T-helper 17 cell (primary cell): ENCODE measurements at places on chromosomes 4 and X.
A peak's percentile ranks its signal among the peaks of the same experiment; 100 is the strongest.

DNA sequence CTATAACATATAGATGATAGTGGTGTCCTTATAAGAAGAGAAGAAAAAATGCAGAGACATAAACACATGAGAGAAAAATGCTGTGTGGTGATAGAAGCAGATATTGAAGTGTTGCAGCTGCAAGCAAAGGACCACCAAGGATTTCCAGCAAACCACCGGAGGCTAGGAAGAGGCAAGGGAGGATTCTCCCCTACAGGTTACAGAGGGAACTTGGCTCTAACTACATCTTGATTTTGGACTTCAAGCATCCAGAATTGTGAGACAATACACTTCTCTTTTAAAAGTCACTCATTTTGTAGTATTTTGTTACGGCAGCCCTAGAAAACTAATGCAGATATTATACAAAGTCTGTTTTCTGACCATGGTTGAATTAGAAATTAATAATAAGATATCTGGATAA lies 30.4 kb upstream of the CHRDL1 start:
- DNase-seq = no peak

- no peak for DNase-seq
These were observed 201.0 kb upstream of the STK26 start for GRCh38 chrX:131821945-131822622.

DNA sequence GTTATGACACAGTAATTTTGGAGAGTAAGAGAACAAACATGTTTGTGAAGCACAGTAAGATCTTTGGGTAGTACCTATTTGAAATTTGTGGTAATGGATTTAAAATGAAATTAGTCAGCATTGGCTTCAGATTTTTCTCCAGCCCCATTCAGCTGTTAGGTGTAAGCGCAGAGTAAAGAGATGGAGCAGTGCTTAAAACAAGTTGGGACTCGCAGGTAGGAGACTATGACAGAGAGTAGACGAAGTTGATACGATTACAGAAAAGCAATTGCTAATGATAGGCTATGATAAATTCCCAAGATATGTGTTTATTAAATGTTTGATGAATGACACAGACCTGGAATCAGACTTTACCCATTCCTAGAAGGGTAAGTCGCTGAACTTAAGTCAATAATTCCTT lies 72.6 kb downstream of the CHIC2 start:
- DNase-seq = no peak

DNA sequence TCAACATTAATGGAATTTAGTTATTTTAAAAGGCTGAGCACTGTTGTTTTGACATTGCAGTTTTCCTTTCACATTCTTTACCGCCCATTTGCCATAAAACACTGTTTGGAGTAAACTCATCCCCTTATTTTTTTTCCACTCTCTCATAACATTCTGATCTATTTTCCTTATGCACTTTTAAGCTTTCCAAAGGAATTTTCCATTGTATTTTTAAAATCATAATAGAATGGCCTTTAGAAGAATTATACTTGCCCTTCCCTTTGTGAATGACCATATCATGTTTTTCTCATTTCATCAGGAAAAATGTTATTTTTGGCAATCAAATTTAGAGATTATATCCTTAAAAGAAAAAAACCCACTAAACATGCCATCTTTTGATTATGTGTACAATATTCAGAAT lies 1074.2 kb downstream of the STIM2 start:
- DNase-seq = no peak

GRCh38 chr4:102387552-102388150 lies 42.4 kb upstream of the SLC39A8 start:
- no peak for DNase-seq

- no peak for DNase-seq
These were observed 36.9 kb upstream of the PROM1 start for GRCh38 chr4:16120720-16121119.

- DNase-seq = no peak
These were observed 37.5 kb downstream of the PNPLA4 start for GRCh38 chrX:7889680-7890079.

DNA sequence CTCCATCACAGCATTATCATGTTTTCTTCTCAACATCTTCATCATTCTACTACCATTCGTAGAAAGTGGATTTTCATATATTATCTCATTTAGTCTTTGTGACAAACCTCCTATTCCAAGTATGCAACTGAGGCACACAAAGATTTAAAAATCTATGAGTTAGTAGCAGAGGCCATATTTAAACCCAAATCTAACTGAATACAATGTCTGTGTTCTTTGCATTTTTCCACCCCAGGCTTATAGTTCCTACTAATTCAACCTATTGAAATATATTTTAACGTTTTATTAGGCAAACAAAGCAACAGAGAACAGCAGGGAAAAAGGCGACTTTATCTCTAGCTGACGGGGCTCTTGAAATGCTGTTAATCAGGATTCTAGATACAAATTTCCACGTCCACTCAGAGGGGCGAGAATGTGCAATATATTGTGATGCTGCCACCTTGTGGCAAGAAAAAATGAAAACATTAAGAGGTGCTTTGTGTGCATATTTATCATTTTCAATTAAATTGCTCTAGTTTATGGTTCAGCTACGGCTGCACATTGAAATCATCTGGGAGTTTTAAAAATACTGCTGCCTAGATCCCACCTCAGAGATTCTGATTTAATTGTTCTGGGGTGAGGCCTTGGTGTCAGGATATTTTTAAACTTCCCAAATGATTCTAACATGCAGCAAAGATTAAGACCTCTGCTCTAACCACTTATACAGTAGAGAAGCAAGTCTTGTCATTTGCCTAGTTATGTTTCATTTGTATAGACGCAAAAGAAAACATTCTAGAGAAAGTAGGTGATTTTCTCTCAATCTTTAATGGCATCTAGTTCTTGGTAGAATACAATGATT lies 315.9 kb downstream of the MAPK10 start:
- DNase-seq = no peak

DNA sequence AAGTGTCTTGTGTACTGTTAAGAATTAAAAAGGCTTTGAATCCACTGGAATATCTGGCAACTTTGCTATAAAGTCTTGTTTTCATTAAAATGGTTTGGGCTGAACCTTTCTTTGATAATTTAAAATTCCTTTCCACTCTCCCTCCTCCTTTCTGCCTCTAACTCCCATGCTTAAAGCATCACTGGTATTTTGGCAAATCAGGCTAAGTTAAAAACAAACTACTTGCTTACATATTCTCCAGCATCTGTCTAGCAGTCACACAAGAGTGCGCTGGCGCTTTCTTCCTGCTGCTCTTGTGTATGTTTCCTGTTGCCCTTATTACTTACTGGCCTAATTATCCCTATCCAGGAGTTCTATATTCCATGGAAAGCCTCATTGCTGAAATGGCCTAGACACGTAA lies 136.6 kb downstream of the VEGFC start:
- DNase-seq = no peak

DNA sequence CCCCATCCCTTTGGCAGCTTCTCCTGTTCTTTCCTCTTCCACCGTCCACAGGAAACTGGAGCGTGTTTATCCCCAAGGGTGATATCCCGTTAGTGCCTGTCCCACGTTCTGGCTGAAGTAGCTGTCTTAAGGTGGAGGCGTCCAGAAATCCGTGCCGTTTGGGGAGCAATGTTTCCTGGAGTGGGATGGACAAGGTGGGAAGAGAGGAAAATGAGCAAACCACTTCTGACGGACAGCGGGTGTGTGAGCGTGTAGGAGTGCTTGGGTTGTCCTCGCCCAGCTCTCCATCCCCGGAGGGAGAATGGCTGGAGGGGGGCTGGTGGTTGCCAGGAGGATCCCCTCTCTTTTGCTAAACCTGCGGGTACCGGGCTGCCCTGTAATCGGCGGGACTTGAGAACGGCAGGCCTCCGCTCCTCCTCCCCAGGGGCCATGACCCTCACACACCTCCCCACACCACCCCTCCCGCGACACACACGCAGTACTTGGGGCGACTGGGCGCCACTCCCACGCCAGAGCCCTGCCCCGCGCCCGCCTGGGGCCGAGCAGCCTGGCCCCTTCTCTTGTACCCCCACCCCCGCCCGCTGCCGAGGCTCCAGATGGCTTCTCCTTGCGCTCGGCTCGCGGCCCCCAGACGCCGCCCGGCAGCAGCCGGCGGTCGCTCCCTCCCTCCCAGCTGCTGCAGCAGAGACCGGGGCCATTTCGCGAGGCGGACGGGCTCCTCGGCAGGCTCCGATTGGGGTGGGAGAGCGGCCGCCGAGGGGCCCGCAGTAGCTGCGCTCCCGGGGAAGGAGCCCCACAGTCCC lies 13.9 kb upstream of the PRDM8 start:
- peak; percentile 25 for DNase-seq

DNA sequence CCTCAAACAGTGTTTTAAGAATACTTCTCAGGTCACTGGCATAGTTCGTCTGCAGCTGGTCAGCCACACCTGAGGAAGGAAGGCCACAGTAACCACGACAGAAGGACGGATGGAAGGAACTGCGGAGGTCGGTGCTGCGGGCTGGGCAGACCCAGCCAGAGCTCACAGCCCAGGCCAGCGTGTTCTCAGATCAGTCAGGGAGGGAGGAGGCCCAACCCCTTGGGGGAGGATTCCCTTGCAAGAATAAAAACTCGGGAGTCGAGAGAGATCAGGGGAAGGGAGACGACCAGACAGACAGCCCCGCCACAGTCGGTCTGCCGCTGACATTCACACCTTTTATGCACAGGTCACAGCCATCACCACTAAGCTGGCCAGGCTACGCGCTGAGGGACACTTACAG lies 11.3 kb upstream of the MXD4 start:
- DNase-seq = no peak

DNA sequence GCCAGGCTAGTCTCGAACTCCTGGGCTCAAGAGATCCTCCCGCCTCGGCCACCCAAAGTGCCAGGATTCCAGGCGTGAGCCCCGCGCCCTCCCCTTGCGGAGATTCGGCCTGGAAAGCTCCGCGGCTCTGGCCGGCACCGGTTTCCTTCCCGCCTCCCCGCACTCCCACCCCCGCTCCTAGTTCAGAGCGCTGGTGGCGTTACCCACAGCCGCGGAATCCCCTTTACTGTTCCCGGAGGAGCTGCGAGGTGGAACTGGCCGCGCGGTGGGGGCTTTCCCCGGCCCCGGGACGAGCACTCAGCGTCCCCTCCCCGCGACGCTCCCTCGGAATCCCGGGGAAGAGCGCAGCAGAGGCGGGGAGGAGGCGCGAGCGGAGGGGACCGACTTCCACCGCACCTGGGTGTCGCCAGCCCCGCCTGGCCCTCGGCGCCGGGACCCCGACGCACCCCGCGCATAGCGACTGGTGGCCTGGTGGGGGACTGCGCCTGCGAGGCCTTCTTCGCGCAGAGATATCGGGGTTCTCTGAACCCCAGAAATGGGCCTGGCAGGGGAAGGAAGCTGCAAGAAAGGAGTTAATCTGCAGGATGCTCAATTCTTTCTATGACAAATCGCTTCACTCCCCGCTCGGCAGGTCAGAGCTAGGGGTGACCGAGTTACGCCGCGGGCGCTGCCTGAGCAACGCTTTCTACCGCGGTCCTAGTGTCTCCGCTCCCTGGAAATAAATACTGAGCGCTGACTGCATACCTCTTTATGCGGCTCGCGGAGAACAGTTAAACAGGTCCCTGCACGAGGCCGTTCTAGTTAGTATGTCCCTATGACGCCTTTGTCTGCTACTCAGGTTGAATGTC lies 14.6 kb upstream of the SLC25A4 start:
- DNase-seq = peak; percentile 13

DNA sequence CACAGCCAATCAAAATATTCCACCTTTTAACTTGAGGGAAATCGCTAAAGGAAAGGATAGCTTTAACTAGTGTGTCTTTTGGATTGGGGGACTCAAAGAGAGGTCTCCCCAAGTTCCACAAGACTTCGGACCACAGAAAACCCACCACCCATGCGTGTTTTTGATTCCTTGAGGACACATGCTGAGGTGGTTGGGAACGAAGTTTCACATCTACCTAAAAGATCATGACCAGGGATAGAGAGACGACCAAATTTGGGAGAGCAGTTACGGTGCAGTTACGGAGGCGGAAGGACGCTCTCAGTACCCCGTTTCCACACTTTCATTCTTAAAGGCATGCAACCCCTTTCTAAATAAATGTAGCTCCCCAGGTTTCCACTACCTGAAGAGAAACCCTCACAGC lies 1.1 kb downstream of the PCYT1B start:
- no peak for DNase-seq

- no peak for DNase-seq
These were observed 211.8 kb upstream of the CPEB2 start for GRCh38 chr4:14790494-14790893.

DNA sequence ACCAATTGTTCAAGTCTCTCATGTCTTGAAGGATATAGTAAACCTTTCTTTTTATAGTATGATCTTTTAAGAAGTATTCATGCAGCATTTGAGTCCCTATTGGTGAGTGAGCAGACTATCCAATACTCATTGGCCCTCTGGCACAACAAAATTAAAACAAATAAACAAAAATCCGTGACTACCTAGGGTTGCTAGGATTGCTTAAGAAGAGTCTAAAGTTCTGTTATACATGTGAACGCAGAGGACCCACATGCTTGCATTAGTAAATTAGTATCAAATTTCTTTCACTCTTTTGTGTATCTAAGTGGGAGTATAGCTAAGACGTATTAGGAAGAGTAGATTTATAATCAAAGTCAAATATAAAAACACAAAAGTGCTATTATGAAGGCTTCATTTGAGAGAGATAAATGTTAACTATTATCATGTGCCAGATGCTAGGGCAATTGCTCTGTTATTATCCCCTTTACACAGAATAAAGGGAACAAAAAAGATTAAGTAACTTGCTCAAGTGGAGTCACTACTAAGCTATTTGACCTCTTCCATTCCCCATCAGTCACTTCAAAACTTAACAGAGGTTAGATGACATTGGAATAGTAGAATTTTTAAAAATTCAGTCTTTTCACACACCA lies 29.2 kb upstream of the LARP1B start:
- no peak for DNase-seq

- DNase-seq = no peak
These were observed 88.3 kb downstream of the AMELX start for GRCh38 chrX:11381464-11381863.

DNA sequence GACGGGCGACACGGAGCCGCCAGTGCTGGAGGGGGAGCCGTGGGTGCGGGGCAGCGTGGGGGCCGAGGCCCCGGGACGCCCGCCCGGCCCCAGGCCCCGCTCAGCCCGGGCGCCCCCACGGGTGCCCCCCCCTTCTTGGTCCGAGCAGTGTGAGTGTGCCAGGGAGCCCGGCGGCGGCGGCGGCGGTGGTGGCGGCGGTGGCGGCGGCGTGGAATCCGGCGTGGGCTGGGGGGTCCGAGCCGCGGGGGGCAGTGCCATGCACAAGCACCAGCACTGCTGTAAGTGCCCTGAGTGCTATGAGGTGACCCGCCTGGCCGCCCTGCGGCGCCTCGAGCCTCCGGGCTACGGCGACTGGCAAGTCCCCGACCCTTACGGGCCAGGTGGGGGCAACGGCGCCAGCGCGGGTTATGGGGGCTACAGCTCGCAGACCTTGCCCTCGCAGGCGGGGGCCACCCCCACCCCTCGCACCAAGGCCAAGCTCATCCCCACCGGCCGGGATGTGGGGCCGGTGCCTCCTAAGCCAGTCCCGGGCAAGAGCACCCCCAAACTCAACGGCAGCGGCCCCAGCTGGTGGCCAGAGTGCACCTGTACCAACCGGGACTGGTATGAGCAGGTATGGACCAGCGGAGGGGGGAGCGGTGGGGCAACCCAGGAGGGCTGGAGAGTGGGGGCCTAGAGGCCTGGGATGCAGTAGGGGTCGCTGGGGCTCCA lies 466 bp downstream of the DLG3 start:
- DNase-seq = no peak

GRCh38 chr4:90727938-90728337 lies 600.7 kb downstream of the CCSER1 start:
- DNase-seq = no peak

- DNase-seq = no peak
These were observed 70.7 kb upstream of the SH3RF1 start for GRCh38 chr4:169341490-169341889.

GRCh38 chr4:2096073-2096609 lies 37.0 kb downstream of the NAT8L start:
- DNase-seq = no peak

- no peak for DNase-seq
These were observed 1890.7 kb upstream of the PCDH10 start for GRCh38 chr4:131258361-131258760.
